ENCODE measurements at places on chromosomes 5 and 9.

GRCh38 chr9:69895185-69895584, 74.6 kb downstream of the CFAP95 start:
- DNase-seq = no peak

GRCh38 chr5:141514330-141515133, 25.7 kb downstream of the PCDHGC5 start:
- no peak for DNase-seq

DNA sequence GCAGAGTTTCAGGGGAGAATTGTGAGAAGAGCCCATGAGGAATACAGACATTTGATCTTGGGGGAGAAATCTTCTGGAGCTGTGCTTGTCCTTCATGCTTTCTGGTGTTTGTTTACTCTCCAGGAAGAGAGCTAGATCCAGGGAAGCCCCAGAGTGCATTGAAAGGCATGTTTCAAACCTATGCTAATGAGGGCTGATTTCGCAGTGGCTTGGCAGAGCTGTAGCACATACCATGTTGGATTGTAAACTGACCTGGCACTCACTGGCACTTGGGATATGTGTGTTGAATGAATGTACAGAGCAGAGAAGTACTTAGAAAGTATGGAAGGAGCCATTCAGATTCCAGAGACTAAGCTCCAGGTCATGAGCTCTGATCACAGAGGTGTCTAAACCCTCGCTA, 30.9 kb downstream of the TNFSF8 start:
- DNase-seq = no peak

DNA sequence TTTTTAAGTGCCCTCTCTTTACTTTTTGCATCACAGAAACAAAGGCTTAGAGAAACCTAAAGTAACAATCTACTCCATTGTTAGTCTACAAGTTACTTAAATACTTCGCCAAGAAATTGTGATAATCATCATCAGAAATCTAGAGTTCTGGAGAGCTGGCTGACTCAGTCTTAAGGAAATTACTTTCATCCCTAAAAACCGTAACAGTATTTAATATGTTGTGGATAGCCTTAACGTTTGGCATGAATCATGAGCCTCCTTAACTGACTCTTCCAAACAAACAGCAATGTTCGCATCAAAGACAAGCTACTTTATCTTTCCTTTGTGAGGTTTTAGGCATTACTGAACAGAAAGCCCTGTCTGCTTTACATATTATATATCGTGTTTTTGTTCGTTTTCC, 128.7 kb downstream of the NIPBL start:
- DNase-seq = no peak

DNA sequence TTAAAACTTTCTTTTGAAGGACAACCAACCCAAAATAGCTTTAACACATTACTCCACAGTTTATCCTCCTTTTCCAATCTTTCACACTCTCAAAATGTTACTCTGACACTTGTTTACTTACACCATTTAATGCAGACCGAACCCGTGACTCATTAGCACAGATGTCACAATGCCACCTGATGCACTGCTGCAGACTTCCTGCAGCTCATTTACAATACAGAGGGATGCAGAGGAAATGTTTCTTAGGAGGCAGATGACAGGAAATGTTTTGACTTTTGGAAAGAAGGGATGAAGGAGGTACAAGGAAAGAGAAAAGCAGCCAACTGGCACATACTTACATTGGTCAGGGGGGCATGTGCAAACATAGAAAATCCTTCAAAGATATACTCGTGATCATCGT, 39.0 kb downstream of the DROSHA start:
- no peak for DNase-seq

DNA sequence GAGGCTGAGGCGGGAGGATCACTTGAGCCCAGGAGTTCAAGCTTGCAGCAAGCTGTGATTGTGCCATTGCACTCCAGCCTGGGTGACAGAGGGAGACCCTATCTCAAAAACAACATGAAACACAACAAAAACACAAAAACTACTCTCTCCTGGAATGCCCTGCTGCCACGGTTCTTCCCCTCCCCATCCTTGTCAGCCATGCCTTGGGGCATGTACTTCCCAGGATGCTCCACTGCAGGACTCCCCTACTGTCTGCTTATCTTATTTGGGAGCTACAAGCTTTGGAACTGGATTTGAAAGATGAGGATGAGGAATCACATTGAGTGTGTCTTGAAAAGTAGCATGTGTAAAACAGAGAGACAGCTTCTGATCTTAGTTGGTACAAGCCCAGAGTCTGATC, 40.1 kb upstream of the KIAA1958 start:
- DNase-seq = no peak

DNA sequence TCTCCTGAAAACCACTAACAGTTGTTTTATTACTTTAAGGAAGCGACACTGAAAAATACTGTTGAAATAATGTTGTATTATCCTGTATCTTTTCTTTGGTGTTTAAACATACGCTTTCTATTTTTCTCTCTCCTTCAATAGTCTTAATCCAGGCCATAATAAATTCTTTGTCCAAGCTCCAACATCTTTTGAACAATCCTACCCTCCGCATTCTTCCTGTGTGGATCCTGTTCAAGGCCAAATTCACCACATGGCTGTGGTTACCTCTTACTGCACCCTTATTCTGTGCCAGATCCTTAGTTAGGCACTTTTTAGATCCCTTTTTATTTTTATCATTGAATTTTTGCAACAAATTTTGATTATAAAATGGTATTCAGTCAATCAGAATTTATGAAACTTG, 1691.5 kb downstream of the MAT2B start:
- no peak for DNase-seq

DNA sequence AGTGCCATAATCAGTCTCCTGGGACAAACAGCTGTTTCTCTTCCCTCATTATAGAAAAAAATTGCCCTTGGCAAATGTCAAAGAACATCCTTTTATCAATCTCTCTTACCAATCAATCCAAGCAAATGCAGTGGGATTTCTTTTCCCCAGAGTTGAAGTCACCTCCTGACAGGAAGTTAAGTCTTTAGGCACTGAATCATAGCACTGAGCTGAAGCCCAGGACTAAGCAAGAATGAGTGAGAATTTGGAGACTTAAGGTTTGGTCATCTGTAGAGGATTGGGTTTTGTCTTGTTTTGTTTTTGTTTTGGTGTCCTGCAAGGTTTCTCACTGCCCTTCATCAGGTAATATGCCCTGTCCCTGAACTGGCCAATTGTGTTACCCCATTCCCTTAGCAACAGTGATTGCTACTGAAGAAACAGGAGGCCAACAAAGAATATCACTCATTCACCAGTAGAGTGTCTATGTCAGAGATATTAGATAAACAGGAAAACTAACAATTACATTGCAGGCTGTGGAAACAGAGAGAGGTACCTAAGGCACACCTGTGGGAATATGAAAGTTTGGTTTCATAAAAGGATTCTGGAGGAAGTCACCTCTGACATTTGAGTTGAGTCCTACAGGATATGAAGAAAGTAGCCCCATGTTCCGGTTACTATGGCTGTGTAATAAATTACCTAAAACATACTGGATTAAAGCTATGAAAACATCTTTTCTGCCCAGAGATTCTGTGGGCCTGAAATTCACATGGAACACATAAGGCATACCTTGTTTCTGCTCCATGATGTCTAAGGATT, 4.5 kb upstream of the FXN start:
- DNase-seq = no peak
